Mammary epithelial cell (primary cell): ENCODE measurements at places on chromosomes 6 and 20.
A peak's percentile ranks its signal among the peaks of the same experiment; 100 is the strongest.

GRCh38 chr20:46709459-46710152 lies at the start of gene SLC2A10:
Gene SLC2A10 (plus strand): TSS chr20:46709649. CDS start chr20:46709737, 88 bp downstream.
- DNase-seq, result no peak

- peak; percentile 66 for DNase-seq
These were observed at the start of gene WFDC5 for GRCh38 chr20:45114465-45115385. Gene WFDC5 (minus strand): TSS chr20:45115174. CDS start chr20:45115083, 91 bp downstream.

DNA sequence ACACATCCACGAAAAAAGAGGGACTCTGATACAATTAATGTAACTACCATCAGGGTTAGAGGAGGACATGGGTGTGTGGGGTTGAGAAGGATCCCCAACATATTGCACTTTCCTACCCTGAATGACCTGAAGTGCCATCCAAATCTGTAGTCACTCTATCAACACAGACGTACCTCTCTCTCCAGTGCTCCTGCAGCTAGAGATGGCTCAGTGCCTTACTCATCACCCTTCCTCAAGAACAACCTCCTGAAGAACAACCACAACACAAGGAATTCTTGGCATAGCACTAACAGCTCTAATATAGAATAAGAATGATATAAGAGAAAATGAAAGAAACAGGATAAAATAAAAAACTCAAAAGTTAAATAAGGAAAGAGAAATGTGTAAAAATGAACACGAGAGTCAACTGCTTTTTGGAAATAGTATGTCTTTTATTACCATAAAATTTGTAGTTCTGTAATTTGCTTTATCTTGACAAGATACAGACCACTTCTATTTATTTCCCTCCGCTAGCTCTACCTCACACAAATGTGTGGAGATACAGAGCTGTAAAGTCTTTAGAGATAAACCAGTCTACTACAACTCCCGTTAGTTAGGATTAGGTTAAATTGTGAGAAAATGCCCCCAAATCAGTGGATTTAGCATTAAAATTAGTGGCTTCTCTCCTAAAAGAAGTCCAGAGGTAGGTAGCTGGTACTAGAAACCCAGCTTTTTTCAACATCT lies 63.9 kb downstream of the REV3L start:
- DNase-seq, result peak; percentile 63

DNA sequence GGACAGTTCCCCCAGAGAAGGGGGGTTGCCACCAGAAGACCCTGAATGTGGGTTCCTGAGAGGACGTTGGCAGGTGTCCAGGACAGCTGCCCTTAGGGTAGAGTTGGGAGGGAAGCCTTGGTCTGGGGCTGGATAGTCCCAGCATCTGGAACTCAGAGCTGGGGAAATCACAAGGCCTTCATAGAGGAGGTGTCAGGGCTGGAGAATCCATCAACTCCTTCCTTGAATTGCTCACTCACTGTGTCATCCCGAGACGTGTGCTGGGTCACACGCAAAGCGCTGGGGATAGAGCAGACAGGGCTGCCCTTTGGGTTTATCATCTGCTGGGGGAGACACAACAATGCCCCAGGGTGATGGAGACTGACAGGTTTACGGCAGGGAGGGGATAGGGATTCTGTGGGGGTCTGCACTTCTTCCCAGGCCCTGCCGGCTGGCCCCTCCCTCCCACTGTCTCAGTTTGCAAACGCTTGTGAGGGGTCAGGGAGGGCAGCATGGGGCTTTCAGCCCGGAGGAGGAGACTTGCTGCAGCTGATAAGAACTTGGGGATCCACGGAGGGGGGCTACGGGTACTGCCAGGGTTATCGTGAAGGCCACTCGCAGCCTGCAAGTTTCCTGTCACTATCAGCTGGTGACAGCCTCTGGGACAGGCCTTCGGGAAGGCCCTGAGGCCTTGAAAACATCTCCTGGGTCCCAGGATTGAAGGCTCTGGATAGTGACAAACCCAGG lies 18.6 kb downstream of the RBM38 start:
- no peak for DNase-seq

GRCh38 chr20:19821606-19822005 lies 63.5 kb downstream of the RIN2 start:
- no peak for DNase-seq

DNA sequence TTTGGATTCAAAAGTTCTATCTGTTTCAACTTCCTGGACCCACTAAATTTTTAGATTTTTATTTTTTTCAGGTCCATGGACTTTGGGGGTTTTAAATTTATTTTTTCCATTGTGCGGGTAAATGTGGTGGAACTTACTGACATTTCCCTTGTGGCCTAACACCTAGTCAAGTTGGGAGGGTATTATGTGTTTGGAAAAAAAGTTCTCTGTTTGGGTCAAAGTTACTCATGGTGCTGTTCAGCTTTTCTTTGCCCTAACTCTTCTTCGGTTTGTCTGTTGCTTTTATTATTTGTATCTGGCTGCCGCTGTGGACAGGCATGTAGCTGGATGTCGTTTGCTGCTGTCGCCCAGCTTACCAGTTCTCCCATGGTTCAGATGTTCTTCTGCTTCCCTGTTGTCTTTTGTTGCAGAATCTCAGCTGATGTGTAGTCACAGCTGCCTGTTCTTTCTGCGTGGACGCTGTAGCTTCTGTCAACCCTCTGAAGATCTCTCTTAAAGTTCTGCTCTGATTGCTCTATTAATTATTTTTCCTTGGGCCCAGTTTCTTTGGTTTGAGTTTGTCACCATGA lies 7.9 kb downstream of the IGF2R start:
- DNase-seq, result no peak

- DNase-seq, result no peak
These were observed 4.0 kb downstream of the LY6G5C start for GRCh38 chr6:31676904-31677303.

DNA sequence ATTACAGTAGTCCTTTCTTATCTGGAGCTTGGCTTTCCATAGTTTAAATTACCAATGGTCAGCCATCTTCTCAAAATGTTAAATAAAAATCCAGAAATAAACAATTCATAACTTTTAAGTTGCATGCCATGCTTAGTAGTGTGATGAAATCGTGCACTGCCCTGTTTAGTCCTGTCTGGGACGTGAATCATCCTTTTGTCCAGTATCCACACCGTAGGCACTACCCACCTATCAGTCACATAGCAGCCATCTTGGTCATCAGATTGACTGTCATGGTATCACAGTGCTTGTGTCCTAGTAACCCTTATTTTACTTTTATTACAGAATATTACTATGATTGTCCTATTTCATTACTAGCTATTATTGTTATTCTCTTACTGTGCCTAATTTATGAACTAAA lies 924.1 kb downstream of the EYS start:
- peak; percentile 1 for DNase-seq

GRCh38 chr6:48419992-48420391 lies 309.0 kb upstream of the PTCHD4 start:
- no peak for DNase-seq

GRCh38 chr6:121522771-121523386 lies 87.4 kb downstream of the GJA1 start:
- no peak for DNase-seq

DNA sequence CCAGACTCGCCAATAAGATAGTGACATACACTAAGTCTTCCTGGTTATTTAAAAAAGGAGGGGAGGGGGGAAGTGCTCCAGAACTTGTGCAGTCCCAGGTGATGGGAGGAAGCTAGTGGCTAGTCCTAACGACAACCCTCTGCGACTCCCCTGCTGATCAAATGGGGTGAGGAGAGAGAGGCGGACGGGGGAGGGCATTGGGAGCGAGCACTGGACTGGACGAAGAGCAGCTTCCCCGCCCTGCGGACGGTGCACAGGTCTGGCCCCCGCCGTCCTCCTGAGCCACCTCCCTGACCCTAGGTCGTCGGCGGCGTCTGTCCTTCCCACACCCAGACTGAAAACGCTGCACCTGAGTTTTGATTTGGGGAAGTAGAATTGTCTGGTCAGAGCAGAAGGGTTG lies 2.2 kb upstream of the OLIG3 start:
- DNase-seq, result no peak

GRCh38 chr20:32541323-32542258 lies 43.5 kb downstream of the NOL4L start:
- DNase-seq, result no peak

- no peak for DNase-seq
These were observed 735 bp upstream of the SLC23A2 start for GRCh38 chr20:5002077-5002413.

- no peak for DNase-seq
These were observed 112.7 kb downstream of the PSMB1 start for GRCh38 chr6:170440437-170440836.

- DNase-seq, result no peak
These were observed 34.0 kb downstream of the KIAA1755 start for GRCh38 chr20:38226553-38226952.

GRCh38 chr20:56422076-56422823 lies 10.2 kb downstream of the CASS4 start:
- DNase-seq, result peak; percentile 55

DNA sequence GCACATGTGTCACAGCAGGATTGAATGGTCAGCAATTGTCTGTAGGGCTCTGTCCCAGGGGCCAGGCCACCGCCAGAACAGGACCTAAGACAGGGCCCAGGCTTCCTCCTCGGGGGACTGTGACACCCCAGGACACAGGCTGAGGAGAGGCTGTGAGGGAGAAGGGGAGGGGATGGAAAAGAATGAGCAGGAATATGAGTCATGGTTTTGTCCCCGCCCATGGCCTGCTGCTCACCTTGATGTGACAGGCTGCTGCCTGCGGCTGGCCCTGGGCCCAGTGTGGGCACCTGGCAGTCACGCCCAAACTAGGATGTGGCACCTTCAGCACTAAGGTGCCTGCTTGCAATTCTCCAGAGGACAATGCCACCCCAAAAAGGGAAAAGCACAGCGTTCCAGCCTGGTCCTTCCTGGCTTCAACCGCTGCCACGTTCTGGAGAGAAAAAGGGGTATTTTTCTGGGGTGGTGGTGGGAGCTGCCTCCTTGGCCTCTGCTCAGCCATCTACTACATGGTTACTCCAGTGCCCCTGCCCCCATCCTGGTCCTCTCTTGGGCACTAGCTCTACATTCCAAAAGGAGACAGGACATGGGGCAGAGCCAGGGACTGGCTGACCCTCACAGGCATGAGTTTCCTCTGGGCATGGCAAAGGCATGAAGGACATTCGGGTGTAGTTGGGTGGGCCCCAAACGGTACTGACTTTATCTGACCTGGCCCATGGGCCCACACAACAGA lies 93.4 kb downstream of the SLC22A23 start:
- peak; percentile 79 for DNase-seq

DNA sequence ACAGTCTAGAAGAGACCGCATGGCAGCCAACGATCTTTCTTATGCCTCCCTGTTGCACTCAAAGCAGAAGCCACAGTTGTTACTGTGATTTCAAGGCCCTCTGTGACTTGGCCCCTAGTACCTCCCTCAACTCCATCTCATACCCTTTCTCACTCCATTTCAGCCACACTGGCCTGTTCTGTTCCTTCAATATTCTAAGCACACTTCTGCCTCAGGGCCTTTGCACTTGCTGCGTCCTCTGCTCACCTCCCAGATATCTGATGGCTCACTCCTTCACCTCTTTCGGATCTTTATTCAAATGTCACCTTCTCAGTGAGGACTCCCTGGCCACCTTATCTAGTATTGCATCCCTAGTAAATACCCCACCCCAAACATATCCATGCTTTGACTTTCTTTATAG lies 29.4 kb upstream of the CCN6 start:
- DNase-seq, result no peak

DNA sequence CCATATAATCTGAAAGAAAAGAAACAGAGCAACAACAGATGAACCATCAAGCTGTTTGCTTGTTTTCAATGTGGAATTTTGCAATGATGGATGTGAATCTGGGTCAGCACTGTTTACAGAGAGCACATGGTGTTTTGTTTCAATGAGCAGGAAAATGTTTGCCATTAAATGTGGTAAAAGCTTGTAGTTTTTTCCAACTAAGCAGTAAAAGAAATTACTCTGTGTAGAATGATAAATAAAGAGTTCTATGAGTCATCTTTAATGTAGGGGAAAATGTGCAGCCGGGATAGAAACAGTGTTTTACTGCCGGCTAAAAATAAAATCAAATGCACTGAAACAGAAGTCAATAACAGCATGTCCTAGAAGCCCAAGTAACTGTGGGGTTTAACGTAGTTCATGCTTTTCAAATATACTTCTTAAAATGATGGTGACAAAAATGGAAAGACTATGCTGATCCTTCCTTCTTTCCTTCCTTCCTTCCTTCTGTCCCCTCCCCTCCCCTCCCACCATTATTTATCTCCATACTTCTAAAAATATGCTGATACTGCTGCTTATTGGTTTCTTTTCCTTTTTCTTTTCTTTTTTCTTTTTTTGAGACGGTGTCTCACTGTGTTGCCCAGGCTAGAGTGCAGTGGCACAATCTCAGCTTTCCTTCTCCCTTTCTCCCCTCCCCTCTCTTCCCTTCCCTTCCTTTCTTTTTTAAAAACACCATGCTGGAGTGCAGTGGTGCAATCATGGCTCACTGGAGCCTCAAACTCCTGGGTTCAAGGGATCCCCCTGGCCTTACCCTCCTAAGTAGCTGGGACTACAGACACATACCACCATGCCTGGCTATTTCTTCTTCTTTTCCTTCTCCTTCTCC lies 6.3 kb upstream of the NAA20 start:
- DNase-seq, result no peak

DNA sequence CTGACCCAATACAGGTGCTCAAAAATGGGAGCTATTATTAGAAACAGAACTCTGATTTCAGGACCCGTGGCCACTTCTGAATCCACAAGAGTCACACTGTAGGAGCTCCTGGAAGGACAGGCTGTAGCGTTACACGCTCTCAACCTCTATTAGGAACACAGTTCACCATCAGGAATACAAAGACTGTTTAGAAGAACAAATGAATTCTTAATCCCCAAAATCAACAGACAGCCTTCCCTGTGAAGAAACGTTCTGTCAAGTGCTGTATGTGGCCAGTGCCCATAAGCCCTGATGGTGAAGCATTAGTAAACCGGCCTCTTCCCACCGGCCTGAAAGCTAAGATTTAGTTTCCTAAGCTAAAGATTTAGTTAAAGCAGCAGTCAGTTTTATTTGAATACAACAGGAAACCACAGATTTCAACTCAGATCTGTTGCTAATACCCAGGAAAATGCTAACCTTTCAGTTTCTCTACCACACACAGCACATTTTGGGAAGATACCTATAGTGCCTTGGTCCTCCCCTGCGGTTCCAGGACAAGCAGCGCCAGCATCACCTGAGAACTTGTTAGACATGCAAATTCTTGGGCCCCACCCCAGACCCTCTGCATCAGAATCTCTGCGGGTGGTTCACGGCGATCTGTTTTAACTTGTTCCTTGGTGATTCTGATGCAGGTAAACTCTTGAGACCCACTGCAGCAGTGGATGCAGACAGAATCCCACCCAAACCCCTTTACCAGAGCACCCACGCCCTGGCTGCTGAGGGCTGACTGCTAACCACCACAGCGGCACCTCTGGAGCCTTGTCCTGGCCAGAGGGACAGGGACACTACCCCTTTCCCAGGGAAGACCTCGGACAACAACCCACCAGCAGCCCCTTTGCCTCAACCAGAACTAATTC lies 33.4 kb downstream of the MTRES1 start:
- DNase-seq, result no peak

DNA sequence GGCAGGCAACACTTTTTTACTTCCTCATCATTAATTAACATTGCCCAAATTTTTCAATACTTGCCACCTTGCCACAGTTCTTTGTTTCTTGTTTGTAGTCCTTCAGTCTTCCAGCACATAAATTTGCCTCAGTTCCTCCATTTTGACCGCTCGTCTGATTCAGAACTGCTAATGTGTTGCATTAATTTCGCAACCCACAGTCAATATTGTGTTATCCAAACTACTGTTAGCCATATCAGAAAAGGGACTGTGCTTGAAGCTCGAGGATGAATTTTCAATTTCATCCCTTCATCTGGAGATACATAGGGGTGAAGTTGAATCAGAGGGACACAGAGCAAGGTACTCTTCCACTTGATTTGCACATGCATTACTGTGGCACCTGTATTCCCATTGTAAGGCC lies 421.5 kb downstream of the CDKAL1 start:
- DNase-seq, result no peak
